ENCODE measurements at places on chromosomes 11 and 22.

- DNase-seq: no peak
Measured at GRCh38 chr22:24303007-24303406, 32.4 kb downstream of the SPECC1L start.

GRCh38 chr11:77400775-77401449 is 73.0 kb downstream of the PAK1 start:
- no peak for DNase-seq

- no peak for DNase-seq
Measured at GRCh38 chr11:65852508-65853245, 5.3 kb downstream of the CFL1 start.

- DNase-seq: no peak
Measured at GRCh38 chr11:61131186-61131585, 28.9 kb downstream of the CD5 start.

GRCh38 chr11:67301951-67302516 is 1.3 kb upstream of the SSH3 start:
- DNase-seq: no peak

- no peak for DNase-seq
Measured at GRCh38 chr11:44208976-44209603, 100.8 kb downstream of the ALX4 start.

DNA sequence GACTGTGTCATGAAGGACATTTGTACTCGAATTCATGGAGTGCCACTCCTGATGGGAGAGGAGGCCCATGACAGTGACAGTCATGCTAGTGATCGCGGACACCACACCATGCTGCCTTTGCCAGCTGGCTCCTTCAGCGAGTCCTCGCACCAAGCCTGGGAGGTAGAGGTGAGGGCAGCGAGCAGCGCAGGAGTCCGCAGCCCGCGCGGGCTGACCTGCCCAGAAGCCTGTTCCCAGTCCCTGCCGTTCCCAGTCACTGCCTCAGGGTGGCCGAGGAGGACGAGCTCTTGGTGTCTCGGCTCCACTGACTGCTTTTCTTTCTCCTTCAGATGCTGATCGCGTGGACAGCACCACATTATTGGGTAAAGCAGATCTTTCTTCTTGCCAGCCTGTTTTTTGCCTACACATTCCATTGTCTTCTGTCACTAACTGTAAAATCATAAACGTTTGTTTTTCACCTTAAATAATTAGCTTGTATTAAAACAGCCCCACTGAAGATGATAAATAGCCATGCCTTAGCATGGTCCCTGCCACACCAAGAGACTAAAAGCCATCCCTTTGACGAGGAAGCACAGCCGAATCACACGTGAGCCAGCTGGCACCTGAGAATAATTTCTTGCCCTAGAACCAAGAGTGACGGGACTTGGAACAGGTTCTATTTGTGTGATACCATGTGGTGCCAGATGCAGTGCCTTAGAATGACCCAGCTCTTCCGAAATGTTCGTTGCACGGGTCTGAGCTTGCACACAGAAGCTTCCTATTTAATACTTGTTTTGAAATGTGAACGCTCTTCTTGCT is 25.5 kb downstream of the FAM118A start:
- no peak for DNase-seq

- no peak for DNase-seq
Measured at GRCh38 chr11:82639251-82639650, 94.4 kb downstream of the FAM181B start.

GRCh38 chr11:36509201-36509639 is 852 bp downstream of the TRAF6 start:
- no peak for DNase-seq

DNA sequence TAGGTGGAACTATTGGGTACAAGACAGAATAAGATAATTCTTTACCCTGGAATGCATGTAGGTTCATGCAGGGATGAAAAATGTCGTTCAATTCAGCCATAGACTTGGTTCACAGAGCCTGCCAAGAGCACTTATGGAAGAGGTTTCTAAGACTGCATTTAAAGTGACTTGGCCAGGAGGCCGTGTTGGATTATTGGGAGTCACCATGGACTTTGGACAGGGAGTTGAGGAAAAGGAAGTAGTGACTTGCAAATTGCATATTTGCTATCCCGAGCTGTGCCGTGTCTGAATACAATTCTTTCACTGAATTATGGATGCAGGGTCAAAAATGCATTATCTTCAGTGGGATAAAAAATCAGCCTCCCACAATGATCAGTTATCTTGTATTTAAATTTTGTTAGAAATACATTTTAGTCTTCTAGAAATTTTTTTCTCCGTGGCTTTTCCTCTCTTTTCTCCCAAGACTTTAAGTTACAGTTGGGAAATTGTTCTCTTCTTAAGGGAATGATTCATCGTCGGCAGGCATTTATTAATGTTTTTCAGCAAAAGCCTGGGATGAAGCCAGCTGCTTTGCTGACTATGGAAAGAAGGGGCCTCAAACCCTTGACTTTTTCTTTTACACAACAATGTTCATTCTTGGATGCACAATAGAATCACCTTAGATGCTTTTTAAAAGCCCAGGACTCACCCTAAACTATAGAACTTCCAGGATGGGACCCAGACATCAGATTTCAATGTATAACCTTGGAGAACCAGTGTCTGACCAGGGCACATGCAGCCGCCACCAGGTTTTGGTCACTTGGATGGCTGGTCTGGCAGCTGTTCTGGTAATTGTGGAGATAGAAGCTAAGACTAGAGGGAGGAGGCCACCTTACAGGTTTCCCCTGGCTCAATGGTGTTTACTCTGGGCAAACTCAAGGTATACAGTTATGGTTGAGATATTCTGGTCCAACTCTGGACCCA is 70.8 kb downstream of the FAT3 start:
- DNase-seq: no peak

DNA sequence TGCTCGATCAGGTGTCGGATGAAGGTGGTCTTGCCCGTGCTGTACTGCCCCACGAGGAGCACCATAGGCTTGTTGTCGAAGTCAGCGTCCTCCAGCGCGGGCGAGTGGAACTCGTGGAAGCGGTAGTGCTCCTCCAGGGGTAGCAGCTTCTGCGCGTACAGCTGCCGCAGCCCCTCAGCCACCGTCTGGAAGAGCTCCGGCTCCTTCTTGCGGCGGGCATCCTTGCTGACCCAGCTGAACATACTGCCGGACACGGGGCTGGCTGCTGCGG is 263 bp downstream of the EHD1 start:
- no peak for DNase-seq

DNA sequence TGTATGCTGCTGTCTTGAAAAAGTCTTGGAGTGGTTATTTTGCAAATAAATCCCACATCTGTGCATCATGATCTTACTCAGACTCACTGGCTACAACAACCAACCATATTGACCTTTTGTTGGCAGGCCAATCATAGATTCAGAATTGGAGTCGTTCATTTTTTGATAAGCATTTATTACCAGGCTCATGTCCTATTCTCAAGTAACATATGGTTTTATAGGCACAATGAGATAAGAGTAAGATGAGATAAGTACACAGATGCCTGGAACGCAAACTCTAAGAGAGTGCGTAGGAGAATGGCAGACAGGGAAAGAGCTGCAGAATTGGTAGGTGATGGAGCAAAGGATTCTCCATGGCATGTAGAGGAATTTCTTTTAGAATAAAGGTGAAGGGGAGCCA is 71.6 kb upstream of the SLC5A12 start:
- no peak for DNase-seq

DNA sequence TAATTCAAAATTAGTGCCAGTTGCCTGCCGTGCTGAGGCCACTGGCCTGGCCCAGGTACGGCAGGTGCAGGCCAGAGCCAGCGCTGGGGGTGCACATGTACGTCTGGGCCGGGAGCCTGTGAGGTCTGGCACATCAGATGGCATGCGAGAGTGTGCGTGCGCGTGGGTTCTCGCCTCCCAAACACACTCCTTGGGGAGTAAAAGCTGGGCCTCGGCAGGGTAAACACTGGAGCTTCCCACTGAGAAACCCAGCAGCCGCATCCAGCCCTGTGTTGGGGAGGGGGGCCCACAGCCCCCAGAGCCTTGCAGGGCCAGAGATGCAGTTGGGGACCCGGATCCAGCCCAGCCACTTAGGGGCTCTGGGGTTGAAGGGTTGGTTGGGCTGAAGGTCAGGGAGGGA is 37.8 kb downstream of the FLRT1 start:
- no peak for DNase-seq

DNA sequence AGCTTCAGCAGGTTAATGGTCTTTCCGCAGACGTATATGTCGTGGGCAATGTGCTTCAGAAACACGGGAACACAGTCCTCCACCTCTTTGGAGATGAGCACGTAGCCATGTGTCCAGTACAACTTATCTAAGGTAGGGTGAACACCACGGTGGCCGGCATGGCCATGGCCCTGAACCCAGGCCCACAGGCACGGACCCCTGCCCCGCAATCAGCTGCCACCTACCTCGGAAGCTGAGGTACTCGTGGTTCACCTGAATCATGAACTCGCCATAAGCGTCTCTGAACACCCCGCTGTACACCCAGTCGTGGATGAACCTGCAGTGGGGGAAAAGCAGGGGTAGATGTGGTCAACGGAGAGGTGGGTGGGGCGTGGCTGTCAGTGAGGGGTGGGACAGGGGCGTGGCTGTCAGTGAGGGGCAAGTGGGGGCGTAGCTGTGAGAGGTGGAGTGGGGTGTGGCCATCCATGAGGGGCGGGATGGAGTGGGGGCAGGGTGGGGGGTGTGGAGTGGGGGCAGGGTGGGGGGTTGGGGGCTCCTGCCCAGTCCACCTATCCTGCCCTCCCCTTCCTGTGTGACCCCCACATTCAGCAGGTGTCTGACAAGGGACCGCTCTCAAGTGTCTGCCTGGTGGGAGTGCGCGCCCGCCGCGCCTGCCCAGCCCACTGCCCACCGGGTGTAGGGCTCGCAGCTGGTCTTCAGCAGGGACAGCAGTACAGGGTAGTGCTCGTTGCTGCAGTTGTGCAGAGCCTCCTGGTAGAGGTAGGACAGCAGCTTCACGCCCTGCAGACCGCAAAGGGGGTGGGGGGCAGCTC is 18.6 kb downstream of the TUBGCP6 start:
- DNase-seq: no peak

DNA sequence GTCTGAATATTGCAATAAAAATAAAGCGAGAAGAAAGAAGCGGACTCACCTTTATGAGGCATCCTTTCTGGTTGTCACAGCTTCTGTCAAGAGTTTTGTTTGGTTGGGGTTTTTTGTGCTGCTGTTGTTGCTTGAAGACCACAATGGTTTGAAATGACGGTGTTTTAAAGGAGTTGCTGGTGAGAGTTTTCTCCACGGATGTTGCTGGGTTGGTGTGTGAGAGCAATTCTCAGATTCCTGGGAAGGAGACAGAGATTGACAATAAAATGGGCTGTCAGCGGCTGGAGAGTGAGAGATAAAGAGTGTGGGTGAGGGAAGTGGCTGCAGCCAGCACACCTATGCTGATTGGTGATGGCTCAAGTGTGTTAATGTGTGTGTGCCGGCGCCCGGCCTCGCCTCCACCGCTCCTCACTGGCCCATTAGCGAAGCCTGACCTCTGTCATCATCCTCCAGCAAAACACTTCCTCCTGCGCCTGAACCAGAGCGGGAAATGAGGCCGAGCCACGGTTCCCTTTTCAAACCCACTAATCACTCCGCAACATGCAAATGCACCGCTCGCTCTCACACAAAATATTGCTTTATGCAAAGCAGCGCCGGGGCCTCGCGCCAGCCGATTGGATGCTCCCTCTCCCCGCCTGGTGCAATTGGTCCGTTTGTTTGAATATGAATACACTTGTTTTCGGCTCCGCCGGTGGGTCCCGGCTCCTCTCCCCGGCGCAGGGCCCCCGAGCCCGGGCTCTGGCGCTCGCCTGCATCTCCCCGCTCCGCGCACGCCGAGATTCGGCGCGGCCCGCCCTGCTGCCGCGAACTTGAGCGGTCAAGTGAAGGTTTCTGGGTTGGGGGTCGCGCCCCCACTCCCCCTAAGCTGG is at the start of gene PAX6:
Gene PAX6, minus strand, starts transcription at position 544 of the 869 bp plus-strand sequence. CDS start 4,911 bp downstream, outside the sequence.
- DNase-seq: peak; percentile 40

GRCh38 chr11:13963169-13963948 is 836 bp downstream of the SPON1 start:
- peak; percentile 47 for DNase-seq

DNA sequence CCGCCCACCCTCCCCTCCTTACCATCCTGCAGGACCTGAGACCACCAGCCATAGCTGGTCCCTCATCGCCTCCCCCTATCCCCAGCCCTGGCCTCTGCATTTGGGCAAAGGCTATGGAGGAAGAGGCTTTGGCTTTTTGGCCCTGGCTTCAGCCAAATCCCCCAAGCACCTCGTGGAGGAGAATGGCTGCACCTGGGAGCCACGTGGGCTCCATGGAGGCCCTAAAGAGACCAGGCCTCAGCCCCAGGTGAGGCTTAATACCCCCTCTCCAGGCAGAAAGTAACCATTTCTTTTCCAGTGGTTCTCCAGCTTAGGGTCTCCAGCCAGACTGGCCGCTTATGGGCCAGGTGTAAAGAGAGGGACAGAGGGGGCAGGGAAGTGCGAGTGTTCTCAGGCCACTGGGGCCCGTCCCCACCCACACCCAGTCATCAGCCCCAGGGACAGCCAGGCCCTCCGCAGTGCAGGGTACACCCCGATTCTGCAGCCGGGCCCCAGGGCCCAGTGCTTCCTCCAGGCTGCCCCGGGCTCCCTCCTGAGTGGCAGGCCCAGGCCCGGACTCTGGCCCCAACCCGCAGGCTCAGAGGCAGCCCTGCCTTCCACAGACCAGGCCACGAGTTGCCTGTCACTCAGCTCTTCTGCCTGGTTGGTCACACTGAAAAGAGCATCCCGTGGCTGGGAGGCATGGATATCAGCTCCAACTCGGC is 26.4 kb downstream of the CDKN1C start:
- DNase-seq: no peak

GRCh38 chr22:23583153-23583552 is 3.1 kb upstream of the IGLL1 start:
- DNase-seq: no peak

DNA sequence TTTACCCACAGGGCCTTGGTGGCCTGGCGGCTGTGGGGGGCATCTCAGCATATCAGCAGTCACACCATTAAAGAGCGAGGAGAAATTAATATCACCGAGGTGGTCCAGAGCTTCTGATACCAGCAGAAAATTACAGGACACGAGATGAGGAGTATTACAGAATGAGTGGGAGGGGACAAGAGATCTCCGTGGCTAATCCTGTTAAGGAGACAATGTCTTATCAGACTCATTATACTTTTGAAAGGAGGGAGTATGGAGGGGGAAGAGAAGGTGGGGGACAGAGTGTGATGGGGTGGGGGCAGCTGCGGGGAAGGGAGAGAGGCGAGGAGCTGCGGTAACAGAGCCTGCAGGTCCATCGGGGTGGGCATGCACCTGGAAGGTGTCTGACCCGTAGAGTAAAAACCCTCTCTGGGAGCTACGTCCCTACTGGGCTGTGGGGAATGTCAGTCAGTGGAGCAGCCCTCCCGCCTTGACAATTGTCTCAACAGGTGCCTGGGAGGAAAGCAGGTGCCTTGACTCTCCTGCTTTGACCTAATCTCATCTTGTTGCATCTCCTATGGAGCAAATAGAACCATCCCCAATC is 224.2 kb downstream of the CEP164 start:
- DNase-seq: no peak

DNA sequence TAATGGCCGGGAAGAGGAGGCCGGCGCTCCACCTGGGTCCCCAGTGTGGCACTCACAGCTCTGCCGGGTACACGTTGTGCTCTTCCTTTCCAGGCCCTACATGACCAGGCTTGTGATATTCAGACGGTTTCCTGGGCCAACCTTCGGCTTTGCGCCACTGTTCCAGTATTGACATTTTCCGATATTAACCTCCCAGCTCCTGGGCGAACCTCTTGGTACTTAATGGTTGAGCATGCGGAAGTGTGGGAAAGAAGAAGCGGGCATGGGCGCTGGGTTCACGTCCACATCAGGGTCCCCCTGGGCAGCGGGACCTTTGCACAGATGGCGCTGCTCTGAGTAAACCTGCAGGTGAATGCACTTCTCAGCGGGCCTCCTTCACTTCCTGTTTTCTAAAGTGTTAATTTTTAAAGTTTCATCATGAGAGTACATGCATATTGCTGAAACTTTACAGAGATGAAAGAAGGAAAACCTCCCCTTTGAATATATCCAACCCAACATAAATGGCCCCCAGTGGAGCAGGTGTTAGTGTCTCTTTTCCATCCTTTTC is 286.7 kb downstream of the TBC1D22A start:
- no peak for DNase-seq
